H1 (cell line): ENCODE measurements at places on chromosomes 12 and 14. TPM values are rescaled to one million over a fixed set of nuclear protein-coding genes. Genes with fewer than 3 reads are reported as not detected.

GRCh38 chr14:64536488-64537245 lies 3.9 kb upstream of the HSPA2 start:
- DNase-seq: no peak

RIPK3 gene
- 0.39 and 0.55 TPM in 2 replicates for total RNA-seq

GPRC5D gene
- not detected in 2 replicates for total RNA-seq

GRCh38 chr12:22974865-22975264 lies 349.9 kb downstream of the ETNK1 start:
- DNase-seq: no peak

DNA sequence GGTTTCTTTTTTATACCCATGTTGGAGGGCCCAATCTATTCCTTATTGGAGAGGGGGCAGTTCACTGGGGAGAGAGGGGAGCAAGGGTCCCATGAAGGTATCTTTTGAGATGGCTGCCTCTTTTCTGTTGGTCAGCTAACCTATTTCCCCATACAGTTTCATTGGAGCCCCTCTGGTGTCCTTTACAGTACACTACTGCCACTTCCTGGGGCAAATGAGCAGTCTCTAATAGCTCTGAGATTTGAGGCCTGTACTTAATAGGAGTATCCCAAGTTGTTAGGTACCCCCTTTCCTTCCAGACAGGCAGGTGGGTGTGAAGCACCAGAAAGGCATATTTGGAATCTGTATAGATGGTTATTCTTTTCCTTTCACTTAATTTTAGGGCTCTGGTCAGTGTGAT lies 41.3 kb upstream of the RNU6-8 start:
- no peak for DNase-seq

- no peak for DNase-seq
These were observed 28.2 kb downstream of the G2E3 start for GRCh38 chr14:30587141-30587540.

GRCh38 chr14:68444449-68445168 lies 348.3 kb downstream of the ZFP36L1 start:
- DNase-seq: no peak
